ENCODE measurements at places on chromosomes 16 and 17. TPM values are rescaled to one million over a fixed set of nuclear protein-coding genes. Genes with fewer than 3 reads are reported as not detected.

- no peak for DNase-seq
Measured at GRCh38 chr17:63751806-63752205, 10.2 kb upstream of the STRADA start.

GRCh38 chr17:4675791-4676190 is 28.1 kb downstream of the PELP1 start:
- DNase-seq, result no peak

MRC2 gene
- 2.6 TPM for total RNA-seq

DNA sequence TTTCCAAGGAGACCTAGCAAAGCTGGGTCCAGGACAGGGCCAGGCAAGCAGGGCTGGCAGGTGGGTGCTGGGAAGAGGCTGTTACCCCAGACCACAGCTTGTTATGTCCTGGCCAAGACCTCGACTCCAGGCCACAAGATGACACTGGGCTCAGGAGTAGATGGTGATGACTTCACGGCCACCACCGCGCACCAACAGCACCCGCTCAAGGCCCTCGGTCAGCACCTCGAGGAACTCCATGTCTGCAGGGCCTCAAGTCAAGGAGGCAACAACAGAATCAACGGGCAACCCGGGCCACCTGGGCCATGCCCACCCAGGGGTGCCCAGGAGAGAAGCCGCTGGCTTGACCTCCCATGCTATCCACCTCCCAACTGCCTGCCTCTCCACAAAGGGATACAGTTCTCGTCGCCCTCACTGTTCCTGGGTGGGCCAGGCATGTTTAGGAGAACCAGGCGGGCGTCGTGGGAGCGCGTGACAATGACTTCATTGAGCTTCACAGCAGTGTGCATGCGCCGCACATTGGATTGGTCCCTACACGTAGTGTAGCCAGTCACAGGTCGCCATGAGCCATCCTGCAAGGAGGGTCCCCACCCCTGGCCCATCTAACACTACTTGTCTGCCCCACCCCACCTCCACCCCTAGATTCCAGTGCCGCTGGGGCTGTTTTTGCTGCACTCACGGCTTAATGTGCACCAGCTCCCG is 921 bp upstream of the LCAT start:
- DNase-seq, result no peak

DNA sequence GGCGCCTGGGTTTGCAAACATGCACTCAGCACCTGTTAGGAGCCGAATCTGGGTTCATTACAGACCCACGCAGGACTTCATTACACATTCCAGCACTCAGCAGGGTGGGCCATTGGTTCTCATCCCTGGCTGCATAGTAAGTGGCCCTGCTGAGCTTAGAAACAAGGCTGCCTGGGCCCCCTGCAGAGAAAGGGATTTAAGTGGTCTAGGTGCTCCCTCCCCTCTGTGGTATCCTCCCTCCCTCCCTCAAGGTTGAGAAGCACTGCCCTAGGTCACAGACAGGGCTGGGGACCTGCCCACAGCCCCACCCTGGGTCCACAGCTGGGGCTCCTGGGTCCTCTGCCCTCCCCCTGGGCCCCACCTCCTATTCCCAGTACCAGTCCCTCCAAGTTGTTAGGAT is 28.3 kb downstream of the WNT3 start:
- no peak for DNase-seq

GRCh38 chr16:2121853-2122252 is 13.8 kb downstream of the PKD1 start:
- DNase-seq, result no peak

SLC16A11 gene
- total RNA-seq, result not detected

DNA sequence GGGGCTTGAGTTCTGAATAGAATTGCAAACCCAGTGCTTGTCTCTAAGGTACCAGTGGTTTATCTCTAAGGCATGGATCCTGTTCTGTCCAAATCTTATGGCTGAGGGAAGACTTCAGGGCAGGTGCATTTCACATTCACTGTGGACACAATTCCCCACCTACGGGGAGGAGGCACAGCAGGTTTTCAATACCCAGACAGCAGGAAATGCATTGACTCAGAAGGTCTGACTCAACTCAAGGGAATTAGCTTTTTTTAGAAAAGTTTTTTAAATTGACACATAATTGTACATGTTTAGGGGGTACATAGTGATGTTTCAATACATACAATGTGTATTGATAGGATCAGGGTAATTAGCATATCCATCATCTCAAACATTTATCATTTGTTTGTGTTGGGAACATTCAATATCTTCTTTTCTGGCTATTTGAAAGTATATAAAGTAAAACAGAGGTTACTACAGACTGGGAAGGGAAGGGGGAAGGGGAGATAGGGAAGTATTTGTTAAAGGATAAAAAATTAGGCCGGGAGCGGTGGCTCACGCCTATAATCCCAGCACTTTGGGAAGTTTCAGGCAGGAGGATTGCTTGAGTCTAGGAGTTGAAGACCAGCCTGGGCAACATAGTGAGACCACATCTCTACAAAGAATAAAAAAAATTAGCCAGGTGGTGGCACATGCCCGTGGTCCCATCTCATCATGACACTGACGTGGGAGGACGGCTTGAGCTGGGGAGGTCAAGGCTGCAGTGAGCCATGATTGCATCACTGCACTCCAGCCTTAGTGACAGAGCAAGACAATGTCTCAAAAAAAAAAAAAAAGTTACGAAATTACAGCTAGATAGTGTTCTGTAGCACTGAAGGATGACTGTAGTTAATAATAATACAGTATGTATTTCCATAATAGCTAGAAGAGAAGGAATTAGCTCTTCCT is 54.9 kb downstream of the RGS9 start:
- peak; percentile 14 for DNase-seq
